D721Med (cell line): ENCODE measurements at places on chromosomes 7 and 10.

GRCh38 chr7:44147026-44147991 lies 6.2 kb upstream of the MYL7 start:
- no peak for DNase-seq

DNA sequence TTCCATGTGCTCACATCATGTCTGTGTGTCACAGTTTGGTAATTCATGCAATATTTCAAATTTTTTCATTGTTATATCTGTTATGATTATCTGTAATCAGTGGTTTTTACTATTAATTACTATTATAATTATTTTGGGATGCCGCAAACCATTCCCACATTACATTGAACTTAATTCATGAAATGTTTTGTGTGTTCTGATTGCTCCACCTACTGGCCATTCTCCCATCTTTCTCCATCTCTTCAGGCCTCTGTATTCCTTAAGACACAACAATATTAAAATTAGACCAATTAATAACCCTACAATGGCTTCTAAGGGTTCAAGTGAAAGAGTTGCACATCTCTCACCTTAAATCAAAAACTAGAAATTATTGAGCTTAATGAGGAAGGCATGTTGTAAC lies 398.5 kb downstream of the PCDH15 start:
- no peak for DNase-seq

DNA sequence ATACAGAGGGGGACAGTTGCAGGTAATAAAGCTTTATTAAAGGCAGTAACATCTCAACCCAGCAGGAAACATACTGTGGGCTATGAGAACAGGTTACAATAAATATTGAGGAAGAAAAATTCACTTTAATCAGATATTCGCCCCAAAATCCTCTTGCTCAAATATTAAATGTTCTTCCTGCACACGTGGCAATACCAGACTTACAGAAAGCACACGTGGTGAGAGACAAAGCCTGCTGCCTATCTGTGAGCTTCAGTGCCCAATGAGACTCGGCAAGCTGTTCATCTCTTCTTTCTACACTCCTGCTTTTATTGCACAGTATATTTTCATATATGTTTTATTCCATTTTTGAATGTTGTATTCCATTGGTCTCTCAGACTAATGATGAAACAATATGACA lies 113.2 kb downstream of the OR13A1 start:
- no peak for DNase-seq

DNA sequence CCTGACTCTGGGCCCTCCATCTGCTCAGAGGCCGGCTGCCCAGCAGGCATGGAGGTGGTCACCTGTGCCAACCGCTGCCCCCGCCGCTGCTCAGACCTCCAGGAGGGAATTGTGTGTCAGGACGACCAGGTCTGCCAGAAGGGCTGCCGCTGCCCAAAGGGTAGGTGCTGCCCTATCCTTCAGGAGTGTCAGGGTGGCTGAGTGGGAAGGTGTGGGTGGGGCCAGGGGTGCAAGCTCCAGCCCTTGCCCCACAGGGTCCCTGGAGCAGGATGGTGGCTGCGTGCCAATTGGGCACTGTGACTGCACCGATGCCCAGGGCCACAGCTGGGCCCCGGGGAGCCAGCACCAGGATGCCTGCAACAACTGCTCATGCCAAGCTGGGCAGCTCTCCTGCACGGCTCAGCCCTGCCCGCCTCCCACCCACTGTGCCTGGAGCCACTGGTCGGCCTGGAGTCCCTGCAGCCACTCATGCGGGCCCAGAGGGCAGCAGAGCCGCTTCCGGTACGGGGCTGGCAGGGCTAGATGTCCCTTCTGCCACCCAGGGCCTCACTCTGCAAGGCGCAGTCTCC lies 17.5 kb upstream of the ZNF862 start:
- no peak for DNase-seq

- no peak for DNase-seq
These were observed 71.6 kb downstream of the PTPRE start for GRCh38 chr10:127978481-127978880.

GRCh38 chr10:89129911-89130310 lies 77.2 kb downstream of the CH25H start:
- DNase-seq = no peak

DNA sequence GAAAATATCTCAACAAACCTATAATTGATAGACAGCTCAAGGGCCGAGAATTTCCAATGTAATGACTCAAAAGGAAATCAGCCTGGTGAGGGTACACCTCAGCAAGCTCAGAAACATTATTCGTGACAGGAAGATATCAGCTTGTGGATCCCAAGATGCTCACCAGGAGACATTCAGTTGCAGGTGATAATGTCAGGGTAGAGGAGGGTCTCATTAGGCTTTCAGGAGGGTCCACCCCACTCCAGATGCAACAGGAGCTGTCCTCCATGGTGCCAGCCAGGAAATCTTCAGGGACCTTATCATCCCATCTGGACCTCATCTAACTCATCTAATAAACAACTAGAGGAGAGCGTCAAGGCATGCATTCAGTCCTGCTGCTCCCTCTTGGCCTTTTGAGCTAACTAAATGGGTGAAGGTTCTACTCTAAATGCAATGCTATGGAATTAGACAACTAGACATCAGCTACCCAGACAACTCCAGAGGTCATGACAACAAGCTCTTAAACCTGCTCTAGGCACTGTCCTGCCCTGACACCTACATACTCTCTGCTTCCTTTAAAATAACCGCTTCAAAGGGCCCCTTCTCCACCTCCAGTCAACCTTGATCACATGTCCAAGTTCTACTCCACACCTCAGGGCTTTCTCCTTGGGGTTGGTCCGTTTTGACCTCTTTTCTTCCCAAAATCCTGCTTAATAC lies 4.3 kb upstream of the GIMAP5 start:
- DNase-seq = no peak

GRCh38 chr7:69204943-69205342 lies 393.3 kb upstream of the AUTS2 start:
- no peak for DNase-seq

DNA sequence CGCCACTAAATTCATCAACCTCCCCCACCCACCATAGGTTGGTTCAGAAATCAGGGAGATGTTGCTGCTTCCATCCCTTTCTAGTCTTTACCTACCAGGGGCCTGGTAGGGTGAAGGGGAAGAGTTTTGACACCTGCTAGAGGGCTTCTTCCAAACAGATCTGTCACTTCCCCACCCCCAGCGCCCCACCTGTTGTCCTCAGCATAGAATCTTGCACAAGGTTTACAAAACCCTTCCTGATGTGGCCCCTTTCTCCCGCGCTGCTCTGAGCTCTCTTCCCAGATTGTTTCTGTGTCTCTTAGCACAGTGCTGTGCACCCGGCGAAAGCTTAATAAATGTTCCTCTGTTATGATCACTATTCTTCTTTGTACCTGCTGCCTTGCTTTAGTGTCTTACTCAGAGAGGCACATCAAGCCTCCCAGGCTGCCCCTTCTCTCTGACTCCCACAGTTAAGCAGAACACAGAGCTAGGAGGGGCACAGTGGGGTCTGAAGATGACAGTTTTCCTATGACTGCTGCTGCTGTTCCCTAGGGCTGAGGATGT lies 11.2 kb upstream of the C10orf95 start:
- DNase-seq = no peak

- DNase-seq = no peak
These were observed 777 bp downstream of the RUNDC3B start for GRCh38 chr7:87628780-87629569.

DNA sequence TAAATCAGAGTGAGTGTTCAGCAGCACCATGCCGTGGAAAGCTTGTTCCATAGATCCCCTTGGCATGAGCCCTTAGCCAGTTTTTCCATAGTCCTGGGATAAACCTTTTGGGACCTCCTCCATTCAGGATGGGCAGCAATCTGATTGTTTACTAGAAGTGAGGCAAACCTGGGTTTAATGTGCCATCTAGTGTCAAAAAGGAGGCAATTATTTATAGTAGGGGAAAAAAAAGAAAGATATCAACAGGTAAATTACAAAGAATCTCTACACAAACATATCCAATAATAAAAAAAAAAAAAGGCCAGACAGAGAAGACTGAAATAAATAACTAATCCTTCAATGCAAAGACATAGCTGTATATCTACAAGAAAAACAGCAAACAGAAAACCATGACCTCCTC lies 229.0 kb upstream of the STK17A start:
- no peak for DNase-seq

DNA sequence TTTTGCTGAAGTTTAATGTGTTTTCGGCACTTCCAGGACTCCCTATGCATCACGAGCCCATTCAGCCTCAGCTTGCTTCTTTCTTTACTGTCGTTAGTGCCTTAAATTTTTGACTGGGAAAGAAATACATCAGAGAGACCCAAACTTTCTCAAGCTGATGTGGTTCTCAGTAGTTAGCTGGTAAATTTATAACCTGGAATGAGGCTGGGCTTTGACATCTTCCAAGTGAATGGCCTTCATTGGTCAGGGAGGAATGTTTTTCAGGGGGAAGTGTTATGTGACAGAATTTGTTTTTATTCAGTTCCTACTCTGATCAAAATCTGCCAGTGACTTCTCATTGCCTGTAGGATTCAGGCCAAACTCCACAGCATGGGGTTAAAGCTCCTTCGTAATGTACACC lies 296.9 kb downstream of the SORCS3 start:
- no peak for DNase-seq

DNA sequence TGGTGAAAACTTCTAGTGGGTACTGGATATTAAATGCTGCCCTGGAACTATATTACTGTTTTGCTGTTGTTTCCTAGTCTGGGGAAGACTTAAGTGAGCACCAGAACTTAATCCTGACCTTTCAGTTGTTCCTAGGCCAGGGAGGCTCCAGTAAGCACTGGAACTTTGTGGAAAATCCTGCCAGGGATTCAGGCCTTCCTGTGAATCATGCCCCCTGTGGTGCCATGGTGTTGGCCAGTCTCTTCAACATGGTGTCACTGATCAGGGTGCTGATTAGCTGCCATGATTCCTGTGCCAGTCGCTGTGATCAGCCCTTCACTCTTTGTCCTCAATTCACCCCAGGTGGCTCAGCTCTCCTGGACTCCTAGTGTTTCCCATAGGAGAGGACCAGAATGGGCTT lies 8.5 kb upstream of the AOAH start:
- no peak for DNase-seq

DNA sequence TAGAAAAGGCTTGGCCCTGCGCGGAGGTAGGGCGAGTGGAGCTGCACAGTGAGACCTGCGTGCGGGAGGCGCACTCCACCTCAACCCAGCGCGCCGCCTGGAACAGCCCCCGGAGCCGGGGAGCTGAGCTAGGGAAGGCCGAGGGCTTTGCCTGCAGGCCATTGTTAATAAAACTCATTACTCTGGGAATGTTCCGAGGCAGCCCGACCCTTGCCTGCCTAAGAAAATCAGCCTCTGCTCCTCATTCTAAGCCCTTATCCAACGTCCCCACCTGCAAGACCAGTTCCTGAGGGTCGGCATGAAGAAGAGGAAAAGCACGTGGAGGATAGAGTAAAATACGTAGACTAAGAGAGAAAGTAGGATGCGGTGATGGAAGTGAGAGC lies 55.3 kb downstream of the C7orf25 start:
- no peak for DNase-seq

- no peak for DNase-seq
These were observed 603.4 kb upstream of the AUTS2 start for GRCh38 chr7:68994841-68995240.

DNA sequence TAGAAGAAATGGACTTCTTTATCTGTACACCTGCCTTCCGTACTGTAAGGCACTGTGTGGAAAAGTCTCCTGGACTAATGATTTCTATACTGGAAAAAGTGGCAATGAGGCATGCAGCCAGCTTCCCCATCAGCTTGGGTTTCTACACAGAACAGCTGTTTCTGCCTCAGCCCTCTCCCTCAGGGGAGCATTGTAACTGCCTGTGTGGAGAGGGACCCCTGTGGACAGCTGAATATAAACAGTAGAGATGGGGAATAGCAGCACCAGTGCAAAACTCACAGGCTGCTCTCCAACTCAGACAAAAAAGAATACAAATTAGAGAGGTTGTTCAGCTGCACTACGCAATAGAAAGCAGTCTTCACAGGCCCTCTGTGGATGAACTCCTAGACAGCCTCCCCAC lies 451.3 kb upstream of the MBL2 start:
- no peak for DNase-seq

DNA sequence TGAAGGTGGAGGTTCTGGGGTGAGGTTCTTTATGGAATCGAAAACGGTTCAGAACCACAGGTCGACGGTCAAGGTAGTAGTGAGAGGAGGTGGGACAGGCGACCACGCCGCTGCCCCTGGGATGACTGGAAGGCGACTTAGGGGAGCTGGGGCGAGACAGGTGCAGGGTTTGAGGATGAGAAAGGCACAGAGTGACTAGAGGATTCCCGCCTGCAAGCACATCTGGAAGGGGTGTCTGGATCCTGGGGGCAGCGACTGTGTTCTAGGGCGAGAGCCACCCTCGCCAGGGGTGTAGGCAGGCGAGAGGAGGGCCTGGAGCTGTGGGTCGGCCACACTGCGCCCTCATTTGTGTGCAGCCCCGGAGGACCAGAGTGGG lies 468 bp upstream of the IRF5 start:
- DNase-seq = no peak

GRCh38 chr7:90597563-90598253 lies 1.6 kb downstream of the CDK14 start:
- no peak for DNase-seq

- DNase-seq = no peak
These were observed 401 bp downstream of the LRRC27 start for GRCh38 chr10:132332433-132332754.

DNA sequence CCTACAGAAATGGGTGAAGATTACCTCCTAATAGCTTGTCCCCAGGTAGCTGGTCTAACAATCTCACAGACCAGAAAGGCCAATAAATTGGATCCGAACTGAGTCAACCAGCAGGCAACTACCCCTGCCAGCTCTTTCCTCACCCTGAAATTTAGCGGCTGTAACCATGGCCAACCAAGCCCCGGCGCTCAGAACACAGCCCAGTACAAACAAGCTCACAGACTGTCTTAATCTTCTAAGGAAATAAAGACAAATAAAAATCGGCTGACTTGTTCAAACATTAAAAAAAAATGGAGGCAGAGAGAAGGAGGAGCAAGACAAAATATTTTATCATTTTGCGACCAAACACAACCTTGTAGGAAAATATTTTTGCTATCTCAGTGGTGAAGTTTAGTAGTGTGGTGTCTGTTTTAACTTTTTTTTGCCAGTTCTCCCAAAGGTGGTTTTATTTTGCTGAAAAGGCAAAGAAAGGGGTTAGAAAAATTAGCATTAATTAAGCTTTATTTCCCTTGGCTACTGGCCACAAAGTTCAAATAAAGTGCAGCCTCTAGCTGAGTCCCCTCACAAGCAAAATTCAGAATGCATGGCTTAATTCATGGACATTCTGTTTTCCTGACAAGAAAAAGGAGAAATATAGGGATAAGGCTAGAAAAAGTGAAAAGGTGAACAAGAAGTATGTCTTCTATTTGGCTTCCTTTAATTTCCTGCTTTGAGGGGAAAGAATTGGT lies 313.0 kb upstream of the NPVF start:
- no peak for DNase-seq

GRCh38 chr7:138625849-138626230 lies 75.3 kb downstream of the SVOPL start:
- DNase-seq = no peak

DNA sequence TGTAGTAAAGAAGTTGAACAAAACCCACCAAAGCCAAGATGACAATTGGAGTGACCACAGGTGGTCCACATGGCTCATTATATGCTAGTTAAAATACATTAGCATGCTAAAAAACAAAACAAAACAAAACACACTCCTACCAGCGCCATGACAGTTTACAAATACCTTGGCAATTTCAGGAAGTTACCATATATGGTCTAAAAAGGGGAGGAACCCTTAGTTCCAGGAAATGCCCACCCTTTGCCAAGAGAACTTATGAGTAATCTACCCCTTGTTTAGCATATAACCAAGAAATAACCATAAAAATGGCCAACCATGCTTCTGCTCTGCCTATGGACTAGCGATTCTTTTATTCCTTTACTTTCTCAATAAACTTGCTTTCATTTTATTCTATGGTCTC lies 979.1 kb upstream of the POT1 start:
- DNase-seq = no peak
